OCI-LY7 (cell line): ENCODE measurements at places on chromosomes 5 and 9.

DNA sequence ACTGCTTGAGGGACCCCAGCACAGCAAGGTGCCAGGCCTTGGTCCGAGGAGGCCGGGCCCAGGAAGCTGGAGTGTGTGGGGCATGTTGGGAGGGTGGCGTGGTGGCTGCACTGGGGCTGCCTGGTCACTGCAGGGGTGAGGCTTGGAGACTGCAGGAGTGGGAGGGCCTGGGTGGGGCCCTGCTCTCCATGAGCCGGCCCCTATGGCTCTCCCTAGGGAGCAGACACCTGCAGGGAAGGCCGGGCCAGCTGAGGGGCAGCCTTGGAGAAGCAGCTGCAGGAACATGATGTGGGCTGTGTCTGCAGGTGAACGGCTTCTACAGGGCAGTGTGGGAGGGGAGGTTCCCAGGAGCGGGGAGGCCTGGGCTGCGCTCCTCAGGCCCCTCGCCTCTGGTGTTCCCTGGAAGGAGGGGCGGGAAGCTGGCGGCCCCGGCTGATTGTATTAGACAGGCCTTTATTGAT lies 41.7 kb upstream of the TMEM250 start:
- no peak for DNase-seq

GRCh38 chr5:164217464-164217863 lies 712.0 kb downstream of the MAT2B start:
- DNase-seq, result no peak

- no peak for DNase-seq
These were observed 159.8 kb downstream of the MED10 start for GRCh38 chr5:6218517-6218916.

DNA sequence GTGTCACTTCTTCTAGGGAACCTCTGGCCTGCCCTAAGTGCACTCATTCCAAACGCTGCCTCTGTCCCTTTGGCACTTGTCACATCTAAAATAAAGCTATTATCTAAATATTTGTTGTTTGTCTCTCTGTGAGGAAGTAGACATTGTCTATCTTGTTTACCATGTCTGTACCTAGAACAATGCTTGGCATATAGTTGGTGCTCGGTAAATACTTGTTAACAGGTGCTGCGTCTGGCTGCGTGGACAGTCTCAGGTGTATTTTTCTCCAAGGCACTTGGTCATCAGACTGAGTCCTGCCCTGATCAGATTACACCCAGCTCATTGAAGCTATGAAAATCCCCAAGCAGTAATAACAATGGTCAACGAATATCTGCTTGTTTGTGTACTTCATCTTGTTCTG lies 174.9 kb upstream of the SMIM23 start:
- no peak for DNase-seq

- DNase-seq, result no peak
These were observed 1.2 kb downstream of the EXOC3 start for GRCh38 chr5:444226-444625.

DNA sequence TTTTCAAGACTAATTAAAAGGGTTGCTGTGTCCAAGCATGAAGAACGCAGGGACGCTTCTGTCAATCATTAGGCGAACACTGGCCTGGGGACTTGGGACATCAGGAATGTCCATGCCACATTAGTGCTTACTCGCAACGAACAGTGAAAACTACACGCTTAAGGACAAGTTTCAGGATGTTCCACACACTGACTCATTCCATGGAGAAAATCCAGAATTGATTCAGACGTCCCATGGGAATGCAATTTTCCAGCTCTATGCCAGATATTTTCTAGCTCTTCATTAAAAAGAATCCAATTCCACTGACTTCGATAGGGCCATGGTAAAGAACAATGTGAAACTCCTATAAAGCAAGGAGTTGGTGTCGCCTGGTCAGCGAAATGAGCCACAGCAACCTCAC lies 98.2 kb downstream of the CAMSAP1 start:
- no peak for DNase-seq

- DNase-seq, result no peak
These were observed 64.4 kb upstream of the CACNA1B start for GRCh38 chr9:137813167-137813566.

GRCh38 chr9:136012651-136013050 lies 51.5 kb upstream of the UBAC1 start:
- peak; percentile 93 for DNase-seq

- no peak for DNase-seq
These were observed 90.0 kb downstream of the ANXA2R start for GRCh38 chr5:42950116-42950455.

GRCh38 chr5:140367256-140368013 lies 7.4 kb downstream of the SLC4A9 start:
- no peak for DNase-seq

DNA sequence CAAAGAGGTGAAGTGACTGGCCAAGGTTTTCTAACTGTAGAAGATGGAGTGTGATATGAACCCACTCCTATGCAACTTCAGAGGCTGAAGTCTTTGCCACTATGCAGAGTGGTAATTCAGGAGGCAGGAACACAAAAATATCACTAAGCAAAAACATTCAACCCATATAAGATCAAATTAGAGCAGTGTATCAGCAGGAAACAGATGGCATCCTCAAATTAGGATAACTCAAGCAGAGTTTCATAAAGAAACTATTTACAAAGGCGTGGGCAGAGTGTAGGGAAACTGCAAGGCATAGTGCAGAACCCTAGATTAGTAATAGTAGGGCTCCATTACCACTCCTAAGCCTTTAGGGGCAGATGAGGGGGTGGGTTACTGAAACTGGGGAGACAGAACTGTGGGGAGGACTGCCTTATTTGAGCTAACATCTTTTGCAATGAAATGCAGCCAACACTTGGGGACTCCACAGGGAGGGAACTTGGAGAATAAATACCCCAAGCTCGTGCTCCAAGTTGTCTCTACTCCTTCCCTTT lies 72.2 kb downstream of the PTTG1 start:
- no peak for DNase-seq

GRCh38 chr5:366541-367357 lies 45.2 kb downstream of the AHRR start:
- DNase-seq, result no peak

DNA sequence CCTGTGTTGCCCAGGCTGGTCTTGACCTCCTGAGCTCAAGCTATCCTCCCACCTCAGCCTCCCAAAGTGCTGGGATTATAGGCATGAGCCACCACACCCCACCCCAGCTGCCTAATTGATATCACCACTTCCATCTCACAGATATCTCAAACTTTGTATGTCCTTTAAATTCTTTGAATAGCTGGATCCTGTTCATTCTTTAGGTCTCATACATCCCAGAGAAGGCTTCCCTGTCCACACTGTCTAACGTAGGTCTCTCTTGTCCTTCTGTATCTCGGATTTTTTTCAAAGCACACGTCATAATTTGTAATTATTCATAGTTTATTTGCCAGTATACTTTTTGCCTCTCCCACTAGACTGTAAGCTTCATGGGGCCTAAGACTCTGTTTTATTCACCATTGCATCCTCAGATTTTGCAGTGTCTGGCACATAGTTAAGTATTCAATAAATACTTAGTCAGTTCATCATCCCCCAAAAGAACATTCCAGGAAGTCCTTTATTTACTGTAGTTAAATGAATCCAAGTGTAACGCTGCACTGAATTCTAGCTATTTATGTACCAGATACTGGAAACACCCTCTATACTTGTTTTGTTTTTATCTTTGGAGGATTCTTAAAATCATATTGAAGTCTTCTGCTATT lies 10.5 kb downstream of the ARSK start:
- no peak for DNase-seq

- DNase-seq, result no peak
These were observed 66.0 kb upstream of the CKMT2 start for GRCh38 chr5:81167078-81167477.

DNA sequence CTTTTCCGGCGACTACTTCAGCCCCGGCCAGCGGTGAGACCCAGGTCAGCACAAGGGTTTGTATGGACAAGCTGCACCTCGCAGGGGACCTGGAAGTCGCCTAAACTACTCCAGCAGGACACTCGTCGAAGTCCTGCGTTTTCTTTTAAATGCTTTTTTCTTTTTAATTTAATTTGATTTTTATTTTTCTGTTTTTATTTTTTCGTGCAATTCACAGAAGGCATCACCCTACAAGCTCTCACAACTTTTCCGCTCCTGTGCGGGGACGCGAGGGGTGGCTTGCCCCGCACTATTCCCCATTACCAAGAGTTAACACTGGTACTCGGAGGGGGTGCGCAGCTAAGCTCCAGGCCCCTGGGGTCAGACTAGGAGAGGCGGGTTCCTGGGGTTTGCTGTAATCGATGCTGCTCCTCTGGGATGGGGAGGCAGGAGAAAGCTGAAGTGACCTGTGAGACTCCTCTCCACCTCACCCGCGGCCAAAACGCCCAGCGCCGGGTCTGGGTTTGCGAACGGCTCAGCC lies 1.3 kb downstream of the EDIL3 start:
- no peak for DNase-seq

- DNase-seq, result no peak
These were observed 79.0 kb downstream of the ZNF462 start for GRCh38 chr9:106941916-106942315.

GRCh38 chr9:13443346-13444244 lies 164.1 kb upstream of the MPDZ start:
- DNase-seq, result no peak

- peak; percentile 47 for DNase-seq
These were observed 644 bp downstream of the TSC1 start for GRCh38 chr9:132943651-132944293.

DNA sequence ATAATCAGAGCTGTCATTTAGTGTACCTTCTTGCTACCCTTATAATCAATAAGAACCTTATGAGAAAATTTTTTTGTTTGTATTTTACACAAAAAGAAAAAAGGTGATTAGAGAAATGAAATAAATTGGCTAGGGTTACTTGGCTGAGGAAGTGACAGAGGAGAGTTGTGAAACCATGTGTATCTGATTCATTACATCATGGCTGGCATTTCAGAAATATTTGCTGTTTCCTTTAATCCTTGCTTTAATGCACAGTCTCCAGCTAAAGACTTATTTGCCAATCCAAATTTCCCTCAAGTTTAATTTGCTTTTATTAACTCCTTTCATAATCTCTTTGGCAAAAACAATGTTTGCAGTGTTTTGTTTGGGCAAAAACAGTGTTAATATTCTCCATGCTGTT lies 543.1 kb downstream of the KIF4B start:
- DNase-seq, result no peak

DNA sequence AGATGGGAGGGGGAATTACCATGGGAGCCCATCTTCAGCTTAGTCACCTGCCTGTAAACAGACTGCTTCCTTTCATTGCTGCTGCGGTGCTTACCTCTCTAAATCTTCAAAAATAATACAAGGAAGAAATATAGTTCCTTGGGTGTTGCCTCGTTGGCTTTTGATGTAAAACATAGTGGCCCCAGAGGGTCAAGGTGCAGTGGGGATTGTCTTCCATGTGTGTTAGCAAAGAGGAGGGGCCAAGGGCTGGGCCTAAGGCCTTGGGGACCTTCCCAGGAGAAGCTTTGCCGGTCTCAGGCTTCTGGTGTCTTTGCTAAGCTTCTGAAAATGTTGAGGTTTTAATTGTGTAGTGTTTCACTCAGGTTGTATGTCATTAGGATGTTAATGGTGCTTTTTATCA lies 90.0 kb downstream of the PDE8B start:
- no peak for DNase-seq

GRCh38 chr9:37978983-37979382 lies 75.1 kb upstream of the SLC25A51 start:
- DNase-seq, result no peak

GRCh38 chr5:135442431-135443160 lies 4.6 kb downstream of the DCANP1 start:
- DNase-seq, result no peak

DNA sequence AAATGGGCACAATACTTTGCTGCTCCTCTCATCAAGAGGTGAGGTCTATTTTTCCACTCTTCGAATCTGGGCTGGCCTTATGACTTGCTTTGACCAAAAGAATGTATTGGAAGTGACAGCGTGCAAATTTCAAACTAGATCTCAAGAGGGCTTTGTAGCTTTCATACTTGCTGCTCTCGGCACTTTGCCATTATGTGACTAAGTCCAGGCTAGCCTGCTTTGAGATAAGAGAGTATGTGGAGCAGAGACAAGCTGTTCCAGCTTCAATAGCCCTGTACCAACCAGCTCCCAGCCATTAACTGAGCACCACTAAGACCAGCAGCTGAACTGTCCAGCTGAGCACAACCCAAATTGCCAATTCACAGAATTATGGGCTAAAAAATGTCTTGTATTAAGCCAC lies 124.6 kb downstream of the ACER2 start:
- no peak for DNase-seq

- DNase-seq, result no peak
These were observed 5.0 kb upstream of the C5orf24 start for GRCh38 chr5:134840811-134841210.

DNA sequence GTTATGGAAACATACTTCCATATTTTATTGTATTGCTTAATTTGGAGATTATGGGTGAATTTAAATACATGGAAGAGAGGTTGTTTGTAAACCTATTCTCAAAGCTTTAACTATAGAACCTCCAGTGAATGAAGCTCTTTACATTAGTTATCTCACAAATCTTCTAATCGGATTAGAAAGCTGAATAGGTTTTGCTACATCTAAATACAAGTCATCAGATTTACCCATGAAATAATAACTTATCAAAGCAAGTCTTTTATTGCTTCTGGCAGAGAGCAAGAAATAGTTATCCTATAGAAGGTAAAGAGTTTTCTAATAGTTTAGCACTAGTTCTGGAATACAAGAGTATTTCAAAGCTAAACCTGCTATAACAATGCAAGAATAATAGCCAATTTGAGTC lies 104.4 kb upstream of the SREK1 start:
- no peak for DNase-seq

- no peak for DNase-seq
These were observed 4.8 kb upstream of the GPR150 start for GRCh38 chr5:95615164-95615467.

DNA sequence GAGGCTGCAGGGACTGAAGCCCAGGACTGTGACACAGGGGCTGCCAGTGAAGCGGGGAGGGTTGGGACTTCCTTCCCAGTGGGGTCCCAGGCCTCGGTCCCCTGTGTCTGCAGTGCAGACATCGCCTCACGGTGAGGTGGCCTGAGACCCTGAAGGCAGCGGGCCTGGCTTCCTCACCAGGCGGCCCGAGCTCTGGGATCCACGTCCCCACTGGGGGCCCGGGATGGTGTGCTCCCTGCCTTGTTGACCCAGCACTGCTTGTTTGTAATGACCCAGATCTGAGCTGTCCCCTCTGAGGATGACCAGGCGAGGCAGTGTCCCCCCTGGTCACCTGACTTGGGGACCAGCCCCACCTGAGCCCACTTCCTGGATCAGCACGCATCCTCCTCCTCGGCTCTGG lies 53.1 kb downstream of the COL5A1 start:
- no peak for DNase-seq

DNA sequence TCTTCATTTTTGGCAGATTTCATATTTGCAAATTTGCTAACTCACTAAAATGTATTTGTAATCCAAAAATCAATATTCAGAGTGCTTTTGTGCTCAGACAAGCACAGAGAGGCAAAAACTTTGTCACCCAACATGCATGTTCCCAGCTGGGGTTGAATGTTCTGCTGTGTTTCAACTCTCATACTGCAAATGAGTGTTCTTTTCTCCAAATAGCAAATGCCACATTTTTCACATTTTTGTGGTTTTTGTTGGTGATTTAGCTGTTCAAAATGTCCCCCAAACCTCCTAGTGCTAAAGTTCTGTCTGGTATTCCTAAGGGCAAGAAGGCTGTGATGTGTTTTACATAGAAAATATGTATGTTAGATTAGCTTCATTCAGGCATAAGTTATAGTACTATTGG lies 87.3 kb upstream of the PCSK5 start:
- DNase-seq, result no peak

GRCh38 chr9:112249277-112249676 lies 74.2 kb upstream of the SUSD1 start:
- DNase-seq, result no peak
